C1 segment of cervical spinal cord (tissue), 14 donors: ENCODE measurements at places on chromosomes 7 and 10.

DNA sequence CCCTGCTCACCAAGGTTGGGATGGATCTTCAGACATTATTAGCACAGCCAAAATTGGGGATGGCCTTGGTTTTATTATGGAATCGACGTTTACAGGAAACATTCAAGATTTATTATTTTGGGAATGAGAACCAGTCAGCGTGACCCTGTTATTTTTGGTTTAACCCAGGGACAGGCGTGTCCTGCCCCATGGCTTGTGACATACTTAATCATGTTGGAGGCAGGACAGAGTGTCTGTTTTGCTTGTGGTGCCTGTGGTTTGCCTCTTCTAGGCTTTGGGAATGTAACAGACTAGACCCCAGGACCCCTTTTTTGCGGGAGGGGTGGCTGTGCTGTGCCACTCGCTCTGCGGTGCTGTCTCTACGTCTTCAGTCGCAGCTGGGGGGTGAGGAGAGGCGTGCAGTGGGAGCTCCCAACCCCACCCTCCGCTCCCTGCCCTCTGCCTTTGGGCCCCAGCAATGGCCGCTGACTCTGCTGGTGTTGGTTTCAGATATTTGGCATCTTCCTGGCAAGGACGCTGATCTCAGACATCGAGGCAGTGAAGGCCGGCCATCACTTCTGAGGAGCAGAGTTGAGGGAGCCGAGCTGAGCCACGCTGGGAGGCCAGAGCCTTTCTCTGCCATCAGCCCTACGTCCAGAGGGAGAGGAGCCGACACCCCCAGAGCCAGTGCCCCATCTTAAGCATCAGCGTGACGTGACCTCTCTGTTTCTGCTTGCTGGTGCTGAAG is 20.1 kb upstream of the SH2D4B start:
- DNase-seq: no peak

GRCh38 chr10:23610626-23611307 is 171.9 kb downstream of the OTUD1 start:
- DNase-seq: no peak

- no peak for DNase-seq
These were observed 12.2 kb downstream of the IGF2BP3 start for GRCh38 chr7:23458044-23458443.

DNA sequence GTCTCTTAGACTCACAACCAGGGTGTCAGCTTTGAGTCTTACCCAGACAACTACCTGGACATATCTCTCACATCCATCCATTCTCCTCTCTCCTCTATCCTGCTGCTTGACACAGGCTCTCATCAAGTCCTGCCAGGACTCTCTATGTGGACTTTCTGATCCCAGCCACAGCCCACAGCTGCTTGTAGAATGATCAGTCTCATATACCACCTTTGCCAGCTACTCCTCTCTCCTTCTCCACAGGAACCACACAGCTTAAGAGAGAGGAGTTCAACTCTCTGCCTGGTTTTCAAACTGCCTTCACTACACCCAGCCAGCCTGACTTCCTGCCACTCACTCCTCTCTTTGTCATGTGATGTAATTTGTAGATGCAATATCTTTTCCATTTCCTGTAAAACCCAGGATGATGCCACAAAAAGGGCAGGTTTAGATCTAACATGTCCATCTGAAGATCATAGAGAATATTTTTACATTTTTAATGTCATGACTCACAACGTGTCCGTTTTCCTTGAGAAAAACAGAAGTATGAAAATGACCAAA is 154.0 kb downstream of the RAB11FIP2 start:
- DNase-seq: no peak

DNA sequence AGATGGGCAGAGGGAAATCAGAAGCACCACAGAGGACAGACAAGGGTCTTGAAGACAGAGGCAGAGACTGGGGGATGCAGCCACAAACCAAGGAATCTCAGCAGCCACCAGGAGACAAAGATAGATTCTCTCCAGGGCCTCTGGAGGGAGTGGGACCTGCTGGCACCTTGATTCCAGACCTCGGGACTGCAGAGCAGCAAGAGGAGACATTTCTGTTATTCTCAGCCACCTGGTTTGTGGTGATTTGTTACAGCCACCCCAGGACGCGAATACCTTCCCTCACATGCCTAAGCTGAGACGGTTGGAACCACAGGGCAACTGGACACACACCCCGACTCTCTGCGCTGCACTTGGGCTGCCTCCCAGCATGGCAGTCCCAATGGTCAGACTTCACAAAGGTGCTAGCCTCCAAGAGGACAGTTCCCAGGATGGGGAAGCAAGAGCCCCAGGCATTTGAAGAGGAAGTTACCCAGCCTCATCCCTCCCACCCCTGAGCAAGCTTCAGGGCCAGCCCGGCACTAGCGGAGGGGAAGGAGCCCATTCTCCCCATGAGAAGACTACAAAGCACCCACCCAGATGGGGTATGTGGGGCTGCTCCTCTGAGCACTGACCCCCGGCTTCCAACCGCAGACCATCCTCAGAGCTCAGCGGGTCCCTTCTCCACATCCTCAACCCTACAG is 104.6 kb upstream of the INSIG1 start:
- DNase-seq: no peak

GRCh38 chr7:151696721-151697514 is 177.2 kb upstream of the RHEB start:
- DNase-seq: peak; percentile 48
